ENCODE measurements at places on chromosomes 2 and 18.

DNA sequence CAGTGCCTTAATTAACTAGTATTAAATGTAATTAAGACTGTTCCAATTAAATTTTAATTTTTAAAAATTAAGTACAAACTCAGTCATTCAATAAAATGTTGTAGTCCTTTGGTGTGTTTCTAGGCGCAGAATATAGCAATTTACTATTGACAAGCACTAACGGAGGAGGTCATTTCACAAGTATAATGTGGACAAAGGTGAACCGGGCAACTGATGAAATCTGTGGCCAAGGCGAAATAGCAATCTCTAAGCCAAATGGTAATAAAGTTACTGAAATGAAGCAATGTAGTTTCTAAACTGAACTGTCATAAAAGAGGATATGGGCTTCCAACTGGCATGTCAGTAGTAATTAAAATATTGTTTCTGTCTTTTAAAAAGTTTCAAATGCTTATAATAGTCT lies 27.5 kb downstream of the FIGN start:
- no peak for DNase-seq

DNA sequence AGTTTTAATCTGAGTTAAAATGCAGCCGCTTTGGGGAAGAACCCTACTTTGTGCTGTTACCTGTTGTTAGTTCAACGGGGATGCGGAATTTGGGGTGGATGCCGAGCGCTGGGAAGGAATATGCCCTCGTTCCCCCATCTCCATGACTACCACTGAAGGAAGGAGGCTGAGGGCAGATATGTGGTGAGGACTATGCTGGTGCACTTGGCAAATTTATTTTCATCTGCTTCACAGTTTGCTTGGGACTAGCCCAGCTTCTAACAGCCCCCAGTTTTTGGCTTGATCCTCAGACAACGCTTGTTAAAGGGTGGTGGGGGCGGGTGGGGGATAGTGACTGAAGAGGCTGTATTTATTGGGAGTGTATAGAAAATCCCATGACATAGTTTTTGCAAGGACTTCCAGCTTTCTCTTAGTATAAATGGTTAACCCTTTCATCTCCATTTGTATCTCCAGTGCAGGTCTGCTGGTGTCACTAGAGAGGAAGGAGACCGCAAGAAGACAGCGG lies 100.8 kb downstream of the COLEC12 start:
- no peak for DNase-seq

DNA sequence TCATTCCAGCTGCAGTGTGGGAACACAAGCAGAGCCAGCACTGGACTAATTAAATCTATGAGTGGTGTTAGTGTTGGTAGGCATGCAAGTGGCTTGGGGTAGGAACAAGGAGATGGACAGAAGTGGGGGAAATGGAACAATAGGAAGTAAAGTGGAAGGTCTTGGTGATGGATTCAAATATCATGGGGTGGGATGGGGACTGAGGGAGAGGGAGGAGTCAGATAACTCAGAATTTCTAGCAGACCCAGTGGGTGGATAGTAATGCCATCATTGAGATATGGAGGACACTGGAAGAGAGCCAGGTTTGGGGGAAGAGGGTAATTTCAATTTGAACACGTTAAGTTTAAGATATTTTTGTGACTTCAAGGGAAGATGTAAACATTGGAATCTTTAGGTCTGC lies 2.9 kb upstream of the LNPK start:
- DNase-seq: no peak

- no peak for DNase-seq
Observed at GRCh38 chr2:241110607-241111439, 8.7 kb upstream of the MTERF4 start.

DNA sequence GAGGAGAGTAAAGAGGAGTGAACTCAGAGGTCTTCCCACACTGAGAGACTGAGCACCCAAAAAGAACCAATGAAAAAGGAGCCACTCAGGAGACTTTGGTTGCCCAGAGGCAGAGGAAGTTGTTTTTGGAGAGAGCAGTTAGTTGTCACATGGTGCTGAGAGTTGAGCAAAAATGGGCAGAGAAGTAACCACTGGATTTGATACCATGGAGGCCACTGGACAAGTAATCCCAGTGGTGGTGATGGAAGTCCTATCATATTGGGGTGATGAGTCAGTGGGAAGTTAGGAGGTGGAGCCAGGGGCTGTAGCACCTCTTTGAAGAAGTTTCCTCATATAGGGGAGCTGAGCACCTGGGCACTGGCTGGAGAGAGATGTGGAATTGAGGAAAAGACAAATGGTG lies 235.8 kb downstream of the TPGS2 start:
- no peak for DNase-seq

DNA sequence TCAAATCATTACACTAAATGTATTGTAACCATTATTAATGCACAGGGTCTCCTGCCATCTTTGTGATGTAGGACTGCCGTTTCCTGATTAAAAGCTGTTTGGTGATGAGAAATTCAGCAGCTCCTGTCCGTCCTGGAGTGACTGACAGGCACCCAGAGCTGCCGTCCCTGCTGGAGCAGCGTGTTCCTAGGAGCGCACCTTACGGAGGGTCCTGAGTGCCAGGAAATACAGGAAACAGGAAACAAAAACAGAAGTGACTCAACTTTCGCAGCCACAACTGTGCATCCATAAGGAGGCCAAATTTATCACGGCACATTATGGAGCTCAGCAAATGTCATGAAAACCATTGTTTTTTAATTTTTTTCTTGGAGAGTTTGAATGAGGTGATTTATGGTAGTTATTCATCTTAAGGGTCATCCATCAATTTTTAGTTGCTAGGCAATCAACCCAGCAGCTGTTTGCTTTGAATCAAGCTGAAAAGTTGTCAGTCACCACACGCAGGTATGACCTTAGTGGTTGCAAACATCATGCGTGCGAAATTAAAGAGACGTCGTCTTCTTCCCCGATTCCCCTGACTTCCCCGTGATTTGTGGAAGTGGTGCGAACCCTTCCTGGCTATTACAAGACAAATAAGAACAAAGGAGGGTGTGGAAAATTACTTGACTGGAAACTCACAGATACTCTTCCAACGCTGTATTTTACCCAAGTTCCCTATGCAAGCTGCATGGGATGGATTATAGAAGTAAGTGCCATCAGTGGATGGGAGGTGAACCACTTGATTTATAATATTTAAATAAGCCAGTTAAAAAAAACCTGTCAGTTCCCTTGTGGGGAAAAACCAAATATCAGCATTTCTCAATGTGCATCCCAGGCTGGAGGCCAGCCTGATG lies 19.8 kb downstream of the TSHZ1 start:
- no peak for DNase-seq

- DNase-seq: no peak
Observed at GRCh38 chr18:44946529-44947113, 265.9 kb downstream of the SETBP1 start.

DNA sequence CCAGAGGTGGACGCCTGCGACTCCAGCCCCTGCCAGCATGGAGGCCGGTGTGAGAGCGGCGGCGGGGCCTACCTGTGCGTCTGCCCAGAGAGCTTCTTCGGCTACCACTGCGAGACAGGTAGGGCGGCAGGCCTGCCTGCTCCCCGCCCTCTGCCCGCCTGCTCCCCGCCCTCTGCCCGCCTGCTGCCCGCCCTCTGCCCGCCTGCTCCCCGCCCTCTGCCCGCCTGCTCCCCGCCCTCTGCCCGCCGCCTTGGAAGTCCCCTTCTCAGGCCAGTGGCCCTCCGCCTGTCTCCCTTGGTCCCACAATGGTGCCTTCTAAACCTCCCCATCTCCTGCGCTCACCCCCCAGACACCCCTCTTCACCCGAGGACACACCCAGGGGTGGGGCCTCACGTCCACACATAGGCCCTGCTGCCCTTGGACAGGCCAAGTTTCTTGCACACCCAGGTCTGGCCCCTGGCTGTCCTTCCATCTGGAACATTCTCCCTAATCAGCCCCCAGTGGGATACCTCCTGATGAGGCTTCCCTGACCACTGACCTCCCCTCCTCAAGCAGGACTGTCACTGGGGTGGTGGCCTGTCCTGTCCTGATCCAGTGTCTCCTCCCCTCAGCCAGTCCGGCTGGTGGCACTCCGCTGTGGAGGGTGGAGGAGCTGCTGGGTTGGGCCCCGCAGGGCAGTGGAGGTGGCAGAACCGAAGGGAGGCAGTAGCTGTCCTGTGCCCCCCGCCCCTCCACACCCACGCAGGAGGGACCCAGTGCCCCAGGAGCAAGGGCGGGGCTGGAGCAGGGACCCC lies 37.9 kb downstream of the MTERF4 start:
- no peak for DNase-seq

- no peak for DNase-seq
Observed at GRCh38 chr18:34352385-34353163, 127.9 kb upstream of the NOL4 start.

DNA sequence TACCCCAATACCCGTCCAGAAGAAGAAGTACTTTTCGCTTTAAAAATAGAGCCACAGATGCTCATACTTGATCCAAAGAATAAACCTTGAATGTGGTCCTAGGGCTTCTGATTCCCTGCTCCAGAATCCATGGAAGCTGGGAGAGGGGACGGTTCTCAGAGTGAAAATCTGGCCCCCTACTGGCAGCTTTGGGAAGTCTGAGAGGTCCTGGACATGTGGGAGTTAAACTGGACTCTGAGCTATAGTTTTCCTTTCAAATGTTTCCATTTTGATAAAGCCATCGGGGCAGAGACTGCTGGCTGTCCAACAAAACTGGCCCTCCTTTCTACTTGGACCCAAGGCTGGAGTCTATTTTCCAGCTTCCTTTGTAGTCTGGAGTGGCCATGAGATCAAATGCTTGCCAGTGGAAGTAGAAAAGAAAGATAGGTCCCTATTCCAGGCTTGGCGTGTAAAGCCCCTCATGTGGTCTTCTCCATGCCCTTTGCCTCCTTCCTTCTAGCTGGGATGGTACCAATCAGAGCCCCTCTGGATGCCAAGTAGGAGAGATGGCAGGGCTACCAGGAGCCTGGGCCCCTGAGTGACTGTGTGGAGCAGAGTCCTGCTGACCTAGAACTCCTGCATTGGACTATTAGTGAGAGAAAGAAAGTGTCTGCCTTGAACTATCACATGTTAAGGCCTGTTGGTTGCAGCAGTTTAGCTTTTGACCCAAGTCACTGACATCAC lies 37.7 kb upstream of the TBC1D8 start:
- DNase-seq: no peak

GRCh38 chr2:197101519-197101918 lies 175.0 kb upstream of the PGAP1 start:
- DNase-seq: no peak

GRCh38 chr2:608711-609110 lies 68.5 kb downstream of the TMEM18 start:
- DNase-seq: no peak

DNA sequence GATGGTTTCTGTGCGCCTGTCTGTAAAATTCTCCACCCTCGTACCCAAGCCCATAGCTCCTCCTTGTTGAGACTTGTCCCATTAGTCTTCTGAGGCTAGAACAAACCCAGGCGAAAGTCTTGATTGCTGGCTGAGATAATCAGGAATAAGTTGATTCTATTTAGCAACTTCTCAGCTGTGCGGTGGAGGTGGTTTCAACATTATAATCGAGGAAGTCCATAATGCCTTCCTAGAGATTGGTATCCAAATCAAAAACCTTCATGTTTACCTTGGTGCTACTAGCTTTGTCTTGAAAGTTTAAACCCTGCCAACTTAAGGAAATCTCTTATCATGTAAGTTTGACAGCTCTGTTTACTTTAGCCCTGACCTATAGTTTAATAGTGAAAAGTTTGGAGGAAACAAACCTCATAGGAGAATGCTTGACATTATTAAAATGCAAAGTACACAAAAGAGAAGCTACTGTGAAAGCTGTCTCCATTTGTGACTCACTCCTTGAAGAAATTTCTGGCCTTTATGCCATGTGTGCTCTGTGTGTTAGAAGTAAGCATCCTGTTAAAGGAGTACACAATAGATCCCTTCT lies 36.6 kb upstream of the DSC1 start:
- DNase-seq: no peak

- no peak for DNase-seq
Observed at GRCh38 chr2:111186933-111187332, 66.2 kb downstream of the BCL2L11 start.

DNA sequence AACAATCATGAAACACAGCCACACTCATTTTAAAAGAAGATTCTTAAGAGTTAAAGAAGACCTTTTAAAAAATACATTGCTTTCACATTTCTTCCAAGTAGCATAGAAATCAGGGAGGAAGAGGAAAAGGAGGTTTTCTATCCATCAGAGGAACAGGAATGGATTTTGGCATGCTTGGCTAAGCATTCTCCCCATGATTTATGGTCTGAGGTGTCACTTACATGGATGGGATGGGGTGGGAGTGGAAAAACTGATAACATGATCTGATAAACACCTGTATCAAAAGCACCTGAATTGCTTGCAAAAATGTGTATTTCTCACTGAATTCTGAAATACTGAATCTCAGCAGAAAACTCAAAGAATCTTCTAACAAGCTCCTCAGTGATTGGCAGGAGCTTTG lies 265.9 kb downstream of the NRXN1 start:
- DNase-seq: no peak

DNA sequence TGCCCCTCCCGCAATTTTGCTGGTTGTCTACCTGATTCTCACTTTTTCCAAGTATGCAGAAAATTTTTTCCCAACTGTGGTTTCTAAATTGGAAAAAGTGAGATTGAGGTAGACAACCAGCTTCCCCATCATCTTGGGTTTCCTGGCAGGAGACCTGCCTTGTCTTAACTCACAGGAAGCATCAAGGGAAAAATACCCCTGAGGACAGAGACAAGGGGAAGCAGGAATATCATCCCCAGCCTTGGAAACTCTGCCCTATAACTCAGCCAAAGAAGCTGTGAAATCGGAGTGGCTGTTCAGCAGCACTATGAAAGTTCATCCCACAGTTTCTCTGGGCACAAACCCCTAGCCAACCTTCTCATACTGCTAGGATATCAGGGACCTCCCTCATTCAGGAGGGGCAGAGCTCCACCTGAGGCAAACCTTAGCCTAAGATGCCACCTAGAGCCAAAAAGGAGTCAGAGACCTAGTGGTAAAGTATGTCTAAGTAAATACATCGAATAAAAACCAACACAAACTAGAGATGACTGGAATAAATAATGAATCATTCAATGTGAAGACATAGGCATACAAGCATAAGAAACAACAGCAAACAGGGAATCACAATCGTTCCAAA lies 68.2 kb downstream of the ZSWIM2 start:
- no peak for DNase-seq

DNA sequence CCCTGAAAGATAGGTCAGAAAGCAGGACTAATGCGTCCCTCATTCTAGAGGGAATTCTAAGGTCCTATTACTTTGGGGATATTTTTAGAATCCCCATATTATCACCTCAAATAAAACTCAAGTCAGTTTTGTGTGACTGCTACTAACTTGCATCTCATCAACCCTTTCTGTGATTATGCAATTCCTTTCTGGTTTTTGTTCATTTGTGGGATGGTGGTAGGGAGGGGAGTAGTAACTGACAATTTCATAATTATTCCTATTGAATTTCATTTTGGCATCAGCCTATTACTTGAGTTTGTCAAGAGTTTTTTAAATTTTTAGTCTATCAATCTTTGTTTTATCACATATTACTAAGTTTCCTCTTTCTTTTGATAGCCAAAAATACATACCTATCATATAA lies 28.4 kb upstream of the TANK start:
- no peak for DNase-seq

DNA sequence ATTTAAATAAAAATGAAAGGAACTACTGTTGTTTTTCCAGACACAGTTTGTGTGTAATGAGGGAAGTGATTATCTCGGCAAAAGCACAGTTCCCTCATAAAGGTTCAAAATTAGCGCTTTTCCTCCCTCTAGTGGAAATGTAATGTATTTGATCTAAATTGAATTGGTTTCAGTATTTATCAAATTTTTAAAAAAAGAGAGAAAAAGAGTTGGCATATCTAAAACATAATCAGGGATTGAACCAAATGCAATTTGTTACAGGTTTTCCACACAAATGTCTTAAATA lies 37.5 kb downstream of the CMPK2 start:
- DNase-seq: no peak

All from stimulated activated CD4-positive, alpha-beta T cell treated with anti-CD3 and anti-CD28 coated beads, Interleukin-15, amount 100 ng/mL, for 1 hour (primary cell).